ENCODE measurements at places on chromosomes 1 and 21.

DNA sequence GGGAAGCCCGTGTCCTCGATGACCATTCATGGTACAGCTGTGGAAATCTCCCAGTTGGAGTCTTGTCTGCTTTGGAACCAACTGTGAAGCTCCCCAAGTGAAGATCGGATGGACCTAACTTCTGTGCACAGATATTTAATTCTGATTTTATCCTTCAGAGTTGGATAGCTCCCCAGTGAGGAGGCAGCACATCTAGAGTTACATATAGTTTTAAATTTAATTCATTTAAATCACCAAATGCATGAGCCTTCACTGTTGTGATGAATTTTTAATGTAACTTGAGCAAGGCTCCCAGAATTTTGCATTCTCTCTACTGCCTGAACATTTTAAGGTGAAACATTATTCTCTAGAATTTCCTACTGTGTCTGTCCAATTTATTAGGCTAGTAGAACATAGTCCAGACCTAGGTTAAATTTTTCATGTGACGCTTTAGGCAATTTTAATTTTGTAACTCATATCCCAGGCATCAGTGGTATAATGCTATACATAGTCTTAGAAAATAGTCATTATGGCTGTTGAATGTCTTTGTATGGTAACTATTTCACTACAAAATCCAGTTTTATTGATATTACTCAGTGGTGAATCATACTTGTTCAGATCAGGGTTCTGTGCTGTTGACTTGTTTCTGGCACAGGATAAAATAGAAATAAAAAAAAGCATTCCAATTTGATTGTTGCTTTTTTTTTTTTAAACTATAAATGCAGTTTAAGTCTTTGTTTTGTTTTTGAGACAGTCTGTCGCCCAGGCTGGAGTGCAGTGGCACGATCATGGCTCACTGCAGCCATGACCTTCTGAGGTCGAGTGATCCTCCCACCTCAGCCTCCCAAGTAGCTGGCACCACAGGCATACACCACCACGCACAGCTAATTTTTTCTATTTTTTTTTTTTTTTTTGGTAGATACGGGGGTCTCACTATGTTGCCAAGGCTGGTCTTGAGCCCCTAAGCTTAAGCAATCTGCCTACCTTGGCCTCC lies 66.9 kb downstream of the PRDM2 start:
- no peak for DNase-seq

DNA sequence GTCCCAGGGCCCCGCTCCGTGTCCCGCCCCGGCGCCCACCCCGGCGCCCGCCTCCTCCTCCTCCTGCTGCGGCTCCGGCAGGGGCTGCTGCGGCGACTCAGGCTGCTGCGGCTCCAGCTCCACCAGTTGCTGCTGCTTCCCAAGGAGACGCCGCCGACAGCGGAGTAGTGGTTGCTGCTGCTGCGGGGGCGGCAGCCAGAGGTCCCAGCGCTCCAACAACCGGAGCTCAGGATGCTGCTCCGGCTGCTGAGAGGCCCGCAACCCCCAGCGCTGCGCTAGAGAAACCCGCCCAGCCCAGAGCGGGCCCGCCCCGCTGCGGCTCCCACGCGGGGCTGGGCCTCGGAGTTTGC lies 1.1 kb downstream of the CRCT1 start:
- DNase-seq = no peak

DNA sequence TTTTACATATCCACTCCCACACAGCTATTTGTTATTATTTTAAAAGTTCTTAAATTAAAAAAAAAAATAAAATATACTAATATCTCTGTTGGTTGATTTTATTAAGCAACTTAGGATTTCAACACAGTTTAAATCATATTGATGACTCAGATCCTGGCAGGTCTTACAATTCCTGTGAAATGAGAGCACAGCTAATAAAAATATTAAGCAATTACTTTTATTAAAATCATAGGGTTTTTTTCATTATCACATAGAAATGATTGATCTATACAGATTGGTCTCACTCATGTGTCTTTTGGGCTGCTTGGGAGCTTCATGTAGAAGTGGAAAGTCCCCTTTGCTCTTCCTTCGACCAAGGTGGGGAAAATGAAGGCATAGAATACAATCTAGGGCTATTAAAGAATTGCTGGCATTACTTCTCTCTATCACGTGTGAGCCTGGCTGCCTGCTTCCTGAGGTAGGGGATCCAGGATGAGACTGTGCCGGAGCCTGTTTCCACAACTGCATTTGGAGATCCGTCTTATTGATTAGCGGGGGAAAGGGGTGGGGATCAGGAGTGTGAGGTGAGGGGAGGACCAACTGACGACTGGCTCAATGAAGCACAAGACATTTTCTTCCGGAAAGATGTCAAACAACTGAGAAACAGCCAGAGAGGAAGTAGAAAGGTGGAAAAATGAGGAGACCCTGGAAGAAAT lies 858.0 kb downstream of the USP25 start:
- DNase-seq = no peak

- DNase-seq = no peak
These were observed 54.9 kb downstream of the DPT start for GRCh38 chr1:168673974-168674683.

DNA sequence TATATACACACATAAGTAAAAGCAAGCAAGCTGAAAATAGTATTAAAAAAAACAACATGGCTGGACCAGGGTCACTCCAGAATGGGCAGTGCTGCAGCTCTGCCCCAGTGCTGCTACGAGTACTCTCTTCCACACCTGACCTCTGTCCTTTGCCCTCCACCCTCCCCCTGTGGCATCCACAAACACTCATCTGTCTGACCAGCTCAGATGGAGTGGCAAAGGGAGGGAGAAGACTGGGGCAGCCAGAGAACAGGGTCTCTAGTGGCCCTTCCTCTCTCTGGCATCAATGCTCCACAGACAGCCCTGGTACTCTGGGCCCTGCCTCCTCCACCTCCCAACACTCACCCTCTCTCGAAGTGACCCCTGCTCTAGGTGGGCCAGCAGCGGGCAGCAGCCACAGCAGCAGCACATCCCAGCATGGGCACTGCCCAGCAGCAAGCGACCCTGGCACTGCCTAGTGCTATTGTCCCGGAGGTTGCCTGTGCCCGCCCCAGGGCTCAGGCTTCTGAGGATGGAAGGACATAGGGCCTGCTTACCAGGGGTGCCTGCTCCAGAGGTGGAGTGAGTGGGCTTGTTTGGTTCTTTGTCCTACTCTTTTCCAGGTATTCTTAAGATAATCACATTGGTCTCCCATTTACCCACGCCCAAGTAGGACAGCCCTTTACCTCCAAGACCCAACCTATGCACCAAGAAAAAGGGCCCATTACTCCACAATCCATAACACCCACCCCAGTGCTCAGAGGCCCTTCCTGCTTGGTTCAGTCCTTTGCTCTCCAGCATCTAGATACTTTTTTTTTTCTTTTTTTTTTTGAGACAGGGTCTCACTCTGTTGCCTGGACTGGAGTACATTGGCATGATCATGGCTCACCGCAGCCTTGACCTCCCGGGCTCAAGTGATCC lies 6.2 kb downstream of the ARHGEF2 start:
- DNase-seq = no peak

DNA sequence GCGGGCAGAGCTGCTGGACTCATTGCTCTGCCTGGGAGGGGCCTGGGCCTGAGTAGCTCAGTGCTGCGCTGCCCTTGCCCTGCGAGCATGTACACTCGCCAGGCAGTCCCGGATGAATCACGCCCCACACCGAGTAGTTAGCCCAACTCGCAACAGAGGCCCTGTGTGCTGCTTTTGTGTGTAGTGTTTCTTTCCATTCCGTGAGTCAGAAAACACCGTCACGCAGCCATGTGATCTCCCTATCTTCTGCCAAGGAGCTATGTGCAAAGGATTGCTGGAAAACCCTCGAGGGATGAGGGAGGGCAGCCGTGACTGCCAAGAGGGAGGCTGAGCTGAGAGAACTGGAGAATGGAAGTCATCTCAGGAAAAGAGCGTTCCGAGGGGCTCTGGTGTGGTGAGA lies 37.3 kb downstream of the NENF start:
- no peak for DNase-seq

GRCh38 chr1:177964336-177964735 lies 5.5 kb downstream of the SEC16B start:
- DNase-seq = no peak

GRCh38 chr1:14993414-14993813 lies 160.1 kb upstream of the TMEM51 start:
- DNase-seq = no peak

DNA sequence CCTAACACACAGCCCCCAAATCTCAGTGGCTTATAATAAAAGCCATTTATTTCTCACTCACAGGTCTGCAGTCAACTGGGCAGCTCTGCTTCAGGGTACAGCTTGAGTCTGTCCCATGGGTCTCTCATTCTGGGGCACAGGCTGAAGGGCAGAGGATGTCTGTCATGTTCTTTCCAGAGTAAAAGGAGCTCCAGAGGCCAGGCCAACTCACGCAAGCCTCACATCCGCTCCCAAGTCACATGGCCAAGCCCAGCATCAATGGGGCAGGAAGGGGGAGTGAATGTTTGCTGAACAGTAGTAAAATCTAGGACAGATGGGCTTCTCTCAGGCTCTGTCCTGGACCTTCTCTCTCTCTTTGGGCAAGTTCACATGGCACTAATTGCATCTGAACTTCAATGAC lies 7.1 kb upstream of the SSBP3 start:
- DNase-seq = no peak

GRCh38 chr1:166929911-166930310 lies 45.4 kb downstream of the ILDR2 start:
- DNase-seq = no peak

GRCh38 chr21:18334066-18334465 lies 69.5 kb downstream of the TMPRSS15 start:
- no peak for DNase-seq

DNA sequence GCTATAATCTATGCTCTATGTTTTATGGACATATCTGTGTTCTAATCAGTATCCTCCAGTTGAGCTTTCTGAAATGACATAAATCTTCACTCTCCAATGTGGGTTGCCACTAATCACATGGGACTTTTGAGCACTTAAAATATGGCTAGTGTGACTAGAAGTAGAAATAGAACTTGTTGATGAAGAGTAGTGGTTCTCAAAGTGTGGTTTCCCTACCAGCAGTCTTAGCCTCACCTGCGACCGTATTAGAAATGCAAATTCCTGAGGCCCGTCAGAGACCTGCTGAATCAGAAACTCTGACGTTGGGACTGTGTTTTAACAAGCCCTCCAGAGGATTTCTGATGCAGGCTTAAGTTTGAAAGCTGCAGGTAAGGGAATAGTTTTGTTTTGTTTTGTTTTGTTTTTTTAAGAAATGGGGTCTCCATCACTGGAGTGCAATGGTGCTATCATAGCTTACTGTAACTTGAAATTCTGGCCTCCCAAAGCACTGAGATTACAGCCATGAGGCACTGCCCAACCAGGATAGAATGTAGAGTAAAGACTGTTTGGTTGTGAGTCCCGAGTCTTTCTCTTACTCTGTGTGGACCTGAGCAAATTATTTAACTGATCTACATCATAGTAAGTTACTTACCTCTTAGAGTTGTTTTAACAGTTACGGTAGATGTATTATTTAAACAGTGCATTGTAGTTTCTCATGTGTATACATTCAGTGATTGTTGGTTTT lies 21.7 kb downstream of the GLRX2 start:
- no peak for DNase-seq

DNA sequence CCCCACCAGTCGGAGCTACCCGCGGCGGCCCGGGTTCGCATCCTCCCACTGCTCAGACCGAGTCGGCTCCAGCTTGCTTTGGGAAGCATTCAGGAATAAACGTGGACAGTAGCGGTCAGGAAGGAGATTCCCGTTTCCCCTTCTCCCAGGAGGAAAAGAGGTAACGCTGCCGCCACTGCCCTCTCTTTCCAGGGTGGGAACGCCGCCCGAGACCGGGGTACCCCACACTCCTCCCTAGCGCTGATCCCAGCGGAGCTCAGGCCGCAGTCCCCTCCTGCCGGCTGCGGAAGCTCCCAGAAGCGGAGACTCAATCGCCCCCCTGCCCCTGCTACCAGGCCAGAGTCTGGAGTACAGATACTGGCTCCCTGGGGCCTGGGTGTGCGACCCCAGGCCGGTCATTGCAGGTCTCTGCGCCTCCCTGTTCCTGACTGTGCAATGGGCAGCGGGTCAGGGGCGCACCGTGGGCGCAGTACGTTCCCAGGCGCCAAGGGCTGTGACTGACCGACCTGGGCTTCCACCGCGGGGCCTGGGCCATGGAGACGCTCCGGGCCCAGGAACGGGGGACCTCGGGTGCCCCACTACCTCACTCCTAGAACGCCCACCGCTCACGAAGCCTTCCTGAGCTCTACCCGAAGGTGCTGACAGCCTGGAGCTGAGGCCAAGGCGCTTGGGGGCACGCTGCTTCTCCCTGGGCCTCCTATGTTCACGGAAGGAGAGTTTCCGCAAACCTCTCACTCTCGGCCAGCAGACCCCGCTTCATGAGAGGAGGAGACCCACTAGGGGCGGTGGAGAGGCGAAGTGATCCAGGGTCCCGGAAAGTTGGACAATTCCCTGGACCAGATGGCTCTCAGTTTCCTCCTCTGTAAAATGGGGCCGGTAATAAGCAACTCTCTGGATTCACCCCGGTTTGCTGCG lies 7.8 kb downstream of the DMRTA2 start:
- DNase-seq = no peak

GRCh38 chr1:223308136-223308535 lies 55.8 kb downstream of the SUSD4 start:
- no peak for DNase-seq

DNA sequence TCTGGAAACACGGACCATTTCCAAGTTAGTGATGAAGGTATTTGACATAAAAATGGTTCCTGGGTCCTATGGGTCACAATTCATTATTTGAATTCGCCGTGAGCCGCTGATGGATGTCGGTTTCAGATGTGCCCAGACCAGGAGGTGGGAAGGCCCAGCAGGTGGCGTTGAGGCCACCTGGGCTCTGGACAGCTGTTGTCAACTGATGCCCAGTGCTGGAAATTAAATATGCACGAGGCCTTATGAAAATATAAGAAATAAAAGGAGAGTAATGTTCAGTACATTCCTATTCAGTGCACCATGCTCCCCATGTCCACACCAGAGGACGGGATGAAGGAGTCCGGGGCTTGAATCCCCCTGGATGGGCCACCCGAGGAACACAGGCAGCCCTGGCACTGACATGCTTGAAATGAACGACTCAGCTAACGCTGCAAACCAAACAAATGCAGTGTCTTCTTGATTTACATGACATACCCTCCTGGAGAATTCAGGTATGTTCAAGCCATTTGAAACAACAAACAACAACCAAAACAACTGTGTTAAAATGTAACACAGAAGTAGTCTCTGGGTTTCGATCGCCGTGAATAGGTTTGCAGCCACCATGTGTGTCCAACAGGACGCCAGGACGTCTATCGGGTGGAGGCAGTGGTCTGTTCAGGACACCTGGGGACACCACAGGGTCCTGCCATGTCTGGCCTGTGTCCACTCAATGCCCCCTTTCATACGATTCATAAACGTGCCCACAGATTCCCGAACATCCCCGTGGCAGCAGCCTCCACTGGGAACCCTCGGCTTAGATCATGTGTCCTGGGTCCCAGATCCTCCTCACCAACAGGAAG lies 6.1 kb downstream of the TFF3 start:
- no peak for DNase-seq

DNA sequence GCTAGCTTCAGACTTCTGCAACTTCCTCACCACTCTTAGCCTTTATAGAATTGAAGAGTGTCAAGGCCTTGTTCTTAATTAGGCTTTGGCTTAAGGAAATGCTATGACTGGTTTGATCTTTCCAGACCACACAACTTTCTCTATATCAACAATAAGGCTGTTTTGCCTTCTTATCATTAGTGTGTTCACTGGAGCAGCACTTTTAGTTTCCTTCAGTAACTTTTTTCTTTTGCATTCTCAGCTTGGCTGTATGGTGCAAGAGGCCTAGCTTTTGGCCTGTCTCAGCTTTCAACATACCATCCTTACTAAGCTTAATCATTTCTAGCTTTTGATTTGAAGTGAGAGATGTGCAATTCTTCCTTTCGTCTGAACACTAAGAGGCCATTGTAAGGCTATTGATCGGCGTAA lies 8.6 kb downstream of the PRKACB start:
- no peak for DNase-seq

Data from cortex of kidney (tissue), 1 donor.